Stimulated activated CD4-positive, alpha-beta T cell treated with anti-CD3 and anti-CD28 coated beads, TNF-alpha, amount 100 ng/mL, for 48 hours (primary cell): ENCODE measurements at places on chromosomes 12 and 14.

DNA sequence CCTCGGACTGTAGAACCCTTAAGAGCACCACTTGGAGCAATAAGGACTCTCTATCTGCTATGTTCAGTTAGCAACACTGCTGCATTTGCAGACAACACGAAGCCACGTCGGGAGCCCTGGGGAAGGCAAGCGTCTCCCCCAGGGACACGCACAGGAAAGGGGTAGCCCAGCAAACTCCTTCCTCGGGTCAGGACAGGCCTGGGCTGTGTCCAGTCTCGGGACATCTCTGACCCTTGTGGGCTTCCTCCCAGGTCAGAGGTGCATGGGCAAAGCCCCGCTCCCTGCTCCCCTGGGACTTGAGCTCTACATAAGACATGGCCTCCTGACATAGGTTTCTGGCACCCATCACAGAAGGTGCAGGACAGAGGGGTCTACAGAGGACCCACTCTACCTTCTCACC is 119.5 kb downstream of the PIWIL1 start:
- DNase-seq: no peak

DNA sequence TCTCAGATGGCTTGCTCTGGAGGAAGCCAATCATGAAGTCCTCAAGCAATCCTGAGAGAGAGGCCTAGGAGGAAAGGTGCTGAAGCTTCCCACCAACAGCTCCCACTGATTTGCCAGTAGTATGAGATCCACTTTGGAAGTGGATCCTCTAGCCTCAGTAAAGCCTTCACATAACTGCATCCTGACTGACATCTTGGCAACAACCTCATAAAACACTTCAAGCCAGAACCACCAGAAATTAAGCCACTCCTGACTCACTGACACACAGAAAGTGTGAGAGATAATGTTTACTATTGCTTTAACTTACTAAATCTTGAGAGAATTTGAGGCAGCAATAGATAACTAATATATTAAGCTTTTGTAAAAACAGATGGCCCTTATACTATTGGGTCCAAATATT is 11.7 kb upstream of the TMX1 start:
- DNase-seq: no peak

- DNase-seq: no peak
These were observed 640 bp downstream of the ARMH4 start for GRCh38 chr14:58151133-58152013.

DNA sequence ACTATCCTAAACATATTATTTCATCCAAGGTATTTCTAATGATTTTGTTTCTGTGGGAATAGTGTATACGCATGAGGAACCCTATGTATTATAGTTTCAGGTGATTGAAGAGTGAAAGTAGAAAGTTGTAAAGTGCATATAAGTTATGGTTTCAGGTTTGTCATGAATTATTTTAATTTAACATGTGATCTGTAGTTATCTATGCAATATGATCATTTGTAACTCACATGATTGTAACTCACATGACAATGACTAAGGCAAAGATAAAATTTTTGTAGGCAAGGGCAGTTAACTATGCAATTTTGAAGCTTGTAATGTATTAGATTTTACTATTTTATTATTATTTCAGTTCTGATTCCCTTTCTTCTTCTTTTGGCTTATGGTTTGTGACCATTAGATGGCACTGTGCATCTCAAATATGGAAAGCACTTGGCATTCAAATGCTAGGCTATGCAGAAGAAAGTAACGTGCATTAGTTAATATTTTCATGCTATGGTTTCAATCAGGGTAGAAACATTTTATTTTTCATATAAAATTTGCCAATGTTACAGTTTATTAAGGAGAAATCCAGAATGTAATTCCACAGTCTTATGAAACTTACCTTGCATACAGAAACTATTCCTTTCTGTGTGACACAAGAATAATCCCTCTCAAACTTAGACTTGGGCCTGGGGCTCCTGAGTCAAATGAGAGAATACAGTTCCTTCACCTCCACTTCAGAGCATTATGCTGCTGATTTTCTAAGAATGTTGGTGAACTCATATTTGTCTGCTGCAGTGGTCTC is 15.8 kb upstream of the TMEM30B start:
- no peak for DNase-seq

- DNase-seq: no peak
These were observed 99.2 kb downstream of the SNAPC1 start for GRCh38 chr14:61861320-61861865.

DNA sequence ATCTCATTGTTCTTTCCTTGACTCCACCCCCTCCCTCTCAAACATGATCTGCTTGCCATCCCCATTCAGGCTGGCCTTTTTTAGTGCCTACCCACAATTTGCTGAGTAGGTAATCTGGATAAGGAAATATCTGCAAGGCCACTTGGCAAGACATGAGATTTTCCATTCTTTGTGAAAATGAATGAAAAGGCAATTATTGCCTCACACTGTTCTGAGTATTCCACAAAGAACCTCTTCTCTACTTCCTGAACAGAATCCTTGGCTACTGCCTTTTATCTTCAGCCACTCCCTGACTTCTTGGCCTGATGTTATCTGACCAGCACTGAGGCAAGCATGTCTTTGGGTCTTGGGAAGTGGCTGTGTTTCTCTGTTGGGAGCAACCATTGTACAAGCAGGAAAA is 263.2 kb upstream of the ATP2B1 start:
- DNase-seq: no peak

DNA sequence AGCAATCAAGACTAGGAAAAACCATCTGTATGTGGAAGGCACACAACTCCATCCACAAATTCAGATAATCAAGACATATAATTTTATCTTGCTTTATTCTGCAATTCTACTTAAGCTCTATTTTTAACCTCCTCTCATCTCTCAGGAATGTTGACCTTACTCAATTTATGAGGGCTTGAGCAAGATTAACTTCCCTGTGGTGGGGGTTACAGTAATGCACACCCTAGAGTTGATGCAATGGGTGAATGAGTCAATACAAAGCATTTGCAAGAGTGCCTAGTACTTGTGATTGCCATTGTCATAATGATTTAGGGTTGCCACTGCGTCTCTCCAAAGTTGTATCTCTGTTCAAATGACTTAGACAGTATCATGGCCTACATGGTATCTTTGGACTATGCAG is 1598.4 kb upstream of the TMEM132C start:
- DNase-seq: no peak

GRCh38 chr12:72270961-72271360 is 1.2 kb upstream of the TRHDE start:
- DNase-seq: no peak

GRCh38 chr12:6435961-6436715 is 8.6 kb upstream of the CD27 start:
- DNase-seq: no peak

DNA sequence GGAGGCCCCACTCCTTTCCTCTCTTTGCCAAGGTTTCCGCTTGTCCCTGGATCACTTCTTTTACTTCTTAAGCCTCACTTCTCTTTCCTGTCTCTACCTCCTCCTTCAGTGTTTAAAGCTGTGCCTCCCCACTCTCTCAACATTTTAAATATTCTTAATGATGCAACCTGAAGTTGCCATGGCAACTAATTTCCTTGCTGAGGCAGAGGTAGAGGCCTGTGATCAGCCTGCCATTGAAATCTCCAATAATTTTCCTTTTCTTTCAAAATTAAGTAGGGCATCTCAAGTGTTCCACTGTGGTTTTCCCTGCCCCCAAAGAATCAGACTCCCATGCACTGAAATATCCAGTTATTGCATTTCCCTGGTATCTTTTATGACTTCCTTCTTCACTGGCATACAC is 108.6 kb upstream of the VRK1 start:
- no peak for DNase-seq

DNA sequence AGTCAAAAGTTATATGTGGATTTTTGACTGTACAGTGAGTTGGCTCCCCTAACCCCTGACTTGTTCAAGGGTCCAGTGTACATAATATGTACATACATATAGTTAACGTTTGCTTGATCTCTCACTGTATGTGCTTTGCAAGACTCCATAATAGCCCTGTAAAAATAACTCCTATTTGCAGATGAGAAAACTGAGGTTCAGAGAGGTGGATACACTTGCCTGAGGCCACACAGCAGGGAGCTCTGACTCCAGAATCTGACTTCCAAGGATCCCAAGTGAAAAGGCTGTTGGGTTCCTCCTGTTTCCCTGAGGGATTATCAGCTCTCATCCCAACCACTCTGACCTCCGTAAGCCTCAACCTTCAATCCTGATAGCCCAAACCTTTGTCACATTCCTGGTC is 41.7 kb downstream of the CMKLR1 start:
- DNase-seq: no peak

- no peak for DNase-seq
These were observed 62.9 kb downstream of the EPS8 start for GRCh38 chr12:15726027-15726877.

- no peak for DNase-seq
These were observed 410.0 kb downstream of the SYT1 start for GRCh38 chr12:79274501-79275064.

DNA sequence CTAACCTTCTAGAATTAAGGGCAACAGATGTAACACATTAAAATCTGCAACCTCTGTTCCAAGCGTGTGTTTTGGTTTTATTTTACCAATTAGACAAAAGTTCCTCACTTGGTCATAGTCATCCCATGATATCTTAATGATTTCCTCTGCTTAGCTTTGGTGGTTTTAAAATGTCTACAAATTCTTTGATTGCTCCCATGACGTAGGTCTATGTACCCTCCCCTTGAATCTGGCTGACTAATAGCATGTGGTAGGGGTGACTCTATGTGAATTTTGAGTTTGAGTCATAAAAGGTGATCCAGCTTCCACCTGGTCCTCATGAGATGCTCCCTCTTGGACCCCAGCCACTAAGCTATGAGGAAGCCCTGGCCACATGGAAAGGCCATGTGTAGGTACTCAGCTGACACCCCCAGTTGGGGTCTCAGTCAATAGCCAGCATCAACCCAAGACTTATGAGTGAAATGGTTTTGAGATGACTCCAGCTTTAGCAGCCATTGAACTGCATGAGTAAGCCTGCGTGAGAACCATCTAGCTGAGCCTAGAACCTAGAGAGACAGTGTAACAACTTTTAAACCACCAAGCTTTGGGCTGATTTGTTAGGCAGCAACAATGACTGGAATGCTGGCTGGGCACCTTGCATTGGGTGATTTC is 247.1 kb downstream of the MSRB3 start:
- no peak for DNase-seq

- DNase-seq: no peak
These were observed 82.0 kb downstream of the BTG1 start for GRCh38 chr12:92063641-92064040.
